ENCODE measurements at places on chromosomes 6 and 20. TPM values are rescaled to one million over a fixed set of nuclear protein-coding genes. Genes with fewer than 3 reads are reported as not detected.

The ZNF165 gene
- 1.3 TPM for total RNA-seq

The KIF25 gene
- not detected for total RNA-seq

The PANK2 gene
- total RNA-seq, result 76.6 TPM

The FOXA2 gene
- not detected for total RNA-seq

The GHRH gene
- not detected for total RNA-seq

The OGFR gene
- 80.8 TPM for total RNA-seq

GRCh38 chr20:19137641-19138040, 74.8 kb upstream of the SLC24A3 start:
- DNase-seq, result no peak
- H3K4me3 ChIP-seq, result no peak overlapping the region
- no peaks in the 10 kb centered on the region for H3K36me3 ChIP-seq
- H3K27ac ChIP-seq, result no peak overlapping the region
- H3K27me3 ChIP-seq, result peaks cover 2% of the 10 kb centered on the region
- no peaks in the 10 kb centered on the region for H3K4me1 ChIP-seq

DNA sequence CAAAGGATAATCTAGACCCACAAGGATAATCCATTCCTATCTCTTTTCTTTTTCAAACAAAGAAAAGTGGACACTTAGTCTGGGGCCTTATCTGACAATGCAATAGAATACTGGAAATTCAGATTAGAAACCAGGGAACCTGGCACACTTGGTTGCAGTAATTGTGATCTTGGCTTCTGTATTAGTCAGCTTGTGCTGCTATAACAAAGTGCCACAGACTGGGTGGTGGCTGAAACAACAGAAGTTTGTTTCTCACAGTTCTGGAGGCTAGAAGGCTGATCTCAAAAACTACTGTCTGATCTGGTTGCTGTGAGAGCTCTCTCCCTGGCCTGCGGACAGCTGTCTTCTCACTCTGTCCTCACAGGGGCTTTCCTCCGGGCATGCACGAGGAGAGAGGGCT, 49.4 kb downstream of the SNRNP48 start:
- H3K4me1 ChIP-seq, result no peaks in the 10 kb centered on the region
- H3K4me3 ChIP-seq, result no peak overlapping the region
- DNase-seq, result no peak
- H3K27me3 ChIP-seq, result no peaks in the 10 kb centered on the region

- no peak for DNase-seq
- no peak overlapping the region for H3K27ac ChIP-seq
- H3K36me3 ChIP-seq, result no peaks in the 10 kb centered on the region
- peaks cover 2% of the 10 kb centered on the region for H3K27me3 ChIP-seq
These were observed 267.6 kb upstream of the SUPT3H start for GRCh38 chr6:45645302-45645701.

DNA sequence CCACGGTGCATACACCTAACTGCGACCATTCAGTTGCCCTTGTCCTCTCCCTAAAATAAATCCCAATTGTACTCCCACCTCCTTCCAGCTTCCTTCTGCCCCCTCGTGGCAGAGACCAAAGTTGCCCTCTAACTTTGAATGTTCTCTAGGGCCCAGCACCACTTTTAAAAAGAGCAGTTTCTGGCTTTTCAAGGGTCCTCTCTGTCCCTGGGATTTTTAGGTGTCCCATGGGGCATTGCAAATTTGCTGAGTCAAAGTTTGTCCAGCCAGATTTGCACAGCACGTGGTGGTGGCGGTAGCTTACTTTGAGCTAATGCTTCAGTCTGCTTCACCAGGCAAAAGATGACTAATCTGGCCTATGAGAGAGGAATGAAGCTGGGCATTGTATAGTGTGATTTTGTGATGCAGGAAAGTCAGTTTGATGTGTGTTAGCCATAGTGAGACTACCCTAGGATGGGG, 100.2 kb downstream of the PERP start:
- no peaks in the 10 kb centered on the region for H3K4me1 ChIP-seq
- DNase-seq, result no peak
- H3K36me3 ChIP-seq, result no peaks in the 10 kb centered on the region
- H3K27me3 ChIP-seq, result peaks cover 2% of the 10 kb centered on the region

DNA sequence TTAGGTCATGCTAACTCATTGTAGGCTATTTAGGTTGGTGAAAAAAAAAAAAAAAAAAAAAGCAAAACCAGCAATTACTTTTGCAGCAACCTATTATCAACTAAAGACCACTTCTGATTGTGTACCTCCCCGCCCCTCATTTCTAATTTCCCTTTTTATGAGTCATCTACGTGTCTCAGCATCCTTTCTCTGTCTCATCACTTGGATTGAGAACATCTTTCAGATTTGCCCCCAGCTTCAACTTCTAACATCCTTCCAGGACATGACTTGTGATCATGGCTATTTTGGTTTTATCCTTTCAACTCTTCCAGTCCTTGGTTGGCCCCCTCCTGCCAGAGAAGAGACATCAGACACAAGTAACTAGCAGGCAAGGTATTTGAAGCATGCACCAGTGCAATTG, 156.7 kb upstream of the CCN2 start:
- H3K27ac ChIP-seq, result no peak overlapping the region
- DNase-seq, result no peak
- H3K4me3 ChIP-seq, result no peak overlapping the region
- H3K36me3 ChIP-seq, result no peaks in the 10 kb centered on the region

DNA sequence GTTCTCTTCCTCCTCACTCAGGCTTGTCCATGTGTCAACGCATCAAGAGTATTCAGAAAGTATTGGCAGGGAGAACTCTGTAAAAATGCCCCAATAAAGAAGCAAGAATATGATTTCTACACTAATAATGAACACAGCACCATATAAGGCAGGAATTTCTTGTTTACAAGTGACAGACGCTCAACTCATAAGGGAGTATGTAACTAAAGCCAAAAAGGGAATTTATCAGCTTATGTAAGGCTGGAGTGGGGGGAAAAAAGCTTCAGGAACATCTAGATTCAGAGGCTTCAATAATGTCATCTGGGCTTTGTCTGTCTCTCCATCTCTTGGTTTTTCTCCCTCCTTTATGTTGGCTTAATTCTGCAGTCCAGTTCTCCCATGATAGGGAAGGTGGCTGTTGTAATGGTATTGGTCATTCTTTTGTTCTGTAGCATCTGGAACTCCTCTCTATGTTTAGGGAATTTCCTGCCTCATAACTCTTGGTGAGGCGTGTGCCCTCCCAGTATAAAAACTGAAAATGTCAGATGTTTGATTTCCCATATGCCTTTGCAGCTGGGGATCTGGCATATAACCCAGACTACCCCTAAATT, 125.1 kb upstream of the COL21A1 start:
- no peak for DNase-seq
- peaks cover 3% of the 10 kb centered on the region for H3K27me3 ChIP-seq
- no peak overlapping the region for H3K27ac ChIP-seq
- peaks cover 2% of the 10 kb centered on the region for H3K4me1 ChIP-seq

GRCh38 chr6:6595952-6596351, 7.4 kb downstream of the LY86 start:
- H3K4me3 ChIP-seq, result peak overlapping the region; percentile 44
- H3K4me1 ChIP-seq, result peaks cover 59% of the 10 kb centered on the region
- no peaks in the 10 kb centered on the region for H3K27me3 ChIP-seq
- no peak for DNase-seq

- no peak overlapping the region for H3K27ac ChIP-seq
- peak; percentile 40 for DNase-seq
- H3K4me1 ChIP-seq, result peaks cover 11% of the 10 kb centered on the region
These were observed 42.2 kb upstream of the FOXP4 start for GRCh38 chr6:41503827-41504465.

GRCh38 chr20:62285151-62285550, 17.6 kb upstream of the ADRM1 start:
- H3K27ac ChIP-seq, result no peak overlapping the region
- DNase-seq, result no peak
- no peaks in the 10 kb centered on the region for H3K4me1 ChIP-seq
- H3K36me3 ChIP-seq, result no peaks in the 10 kb centered on the region
- H3K27me3 ChIP-seq, result no peaks in the 10 kb centered on the region
- H3K4me3 ChIP-seq, result no peak overlapping the region

DNA sequence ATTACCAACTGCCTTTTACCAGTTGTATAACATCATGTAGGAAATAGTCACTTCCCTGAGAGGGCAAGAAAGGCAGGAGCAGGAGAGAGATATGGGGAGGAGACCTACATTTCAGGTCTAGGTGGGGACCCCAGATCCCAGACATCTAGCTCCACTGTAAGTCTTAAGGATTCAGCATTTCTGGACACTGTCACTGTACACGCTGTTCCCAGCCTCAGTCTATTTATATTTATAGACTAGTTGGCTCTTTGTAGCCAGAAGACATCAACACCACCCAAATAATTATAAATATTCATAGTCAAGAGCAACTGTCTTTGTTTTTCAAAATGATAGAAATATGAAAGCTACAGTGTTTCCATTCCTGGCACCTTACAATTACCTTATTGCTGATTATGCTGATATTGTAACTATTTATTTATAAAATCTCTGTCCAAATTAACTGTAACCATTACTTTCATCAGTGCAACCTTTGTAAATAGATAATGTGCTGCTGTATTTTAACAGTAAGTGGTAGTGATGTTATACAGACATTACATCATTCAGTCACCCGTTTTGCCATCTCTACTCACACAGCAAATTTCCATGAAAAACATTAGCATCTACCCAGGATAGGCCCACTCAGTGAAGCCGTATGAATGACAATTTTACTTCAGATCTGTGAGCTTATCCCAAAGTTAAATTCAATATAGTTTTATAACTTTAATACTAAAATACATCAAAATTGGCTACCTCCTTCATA, 162.8 kb downstream of the PTPRK start:
- peaks cover 2% of the 10 kb centered on the region for H3K27me3 ChIP-seq
- H3K4me1 ChIP-seq, result peaks cover 1% of the 10 kb centered on the region
- H3K27ac ChIP-seq, result no peak overlapping the region
- no peak for DNase-seq
- H3K4me3 ChIP-seq, result no peak overlapping the region
- no peaks in the 10 kb centered on the region for H3K36me3 ChIP-seq

- no peak overlapping the region for H3K4me3 ChIP-seq
- H3K27ac ChIP-seq, result peak overlapping the region; percentile 65
- peaks cover 27% of the 10 kb centered on the region for H3K36me3 ChIP-seq
- peaks cover 25% of the 10 kb centered on the region for H3K4me1 ChIP-seq
These were observed 31.0 kb downstream of the CDK5RAP1 start for GRCh38 chr20:33370291-33370690.

GRCh38 chr6:28154357-28154756, 12.7 kb downstream of the ZKSCAN8 start:
- peaks cover 84% of the 10 kb centered on the region for H3K36me3 ChIP-seq
- no peak overlapping the region for H3K27ac ChIP-seq
- no peaks in the 10 kb centered on the region for H3K27me3 ChIP-seq
- H3K4me1 ChIP-seq, result no peaks in the 10 kb centered on the region
- no peak overlapping the region for H3K4me3 ChIP-seq
- DNase-seq, result no peak

- no peak overlapping the region for H3K27ac ChIP-seq
- no peak overlapping the region for H3K4me3 ChIP-seq
- H3K36me3 ChIP-seq, result no peaks in the 10 kb centered on the region
- no peak for DNase-seq
- H3K4me1 ChIP-seq, result peaks cover 2% of the 10 kb centered on the region
These were observed 135.7 kb downstream of the DHX35 start for GRCh38 chr20:39097889-39098288.

- H3K4me3 ChIP-seq, result no peak overlapping the region
- no peak overlapping the region for H3K27ac ChIP-seq
- no peaks in the 10 kb centered on the region for H3K36me3 ChIP-seq
- H3K27me3 ChIP-seq, result no peaks in the 10 kb centered on the region
These were observed 417.3 kb upstream of the MARCKS start for GRCh38 chr6:113439866-113440265.

- H3K4me3 ChIP-seq, result no peak overlapping the region
- no peak for DNase-seq
- H3K36me3 ChIP-seq, result no peaks in the 10 kb centered on the region
- no peak overlapping the region for H3K27ac ChIP-seq
- peaks cover 35% of the 10 kb centered on the region for H3K27me3 ChIP-seq
- H3K4me1 ChIP-seq, result peaks cover 2% of the 10 kb centered on the region
These were observed 18.1 kb downstream of the BPI start for GRCh38 chr20:38321959-38322598.

- no peak overlapping the region for H3K27ac ChIP-seq
- H3K4me3 ChIP-seq, result no peak overlapping the region
- H3K4me1 ChIP-seq, result no peaks in the 10 kb centered on the region
These were observed 23.9 kb downstream of the CLDN20 start for GRCh38 chr6:155287762-155288161.

- DNase-seq, result no peak
- no peaks in the 10 kb centered on the region for H3K27me3 ChIP-seq
- no peak overlapping the region for H3K27ac ChIP-seq
These were observed 268.8 kb downstream of the ARID1B start for GRCh38 chr6:157045831-157046454.

All from activated naive CD8-positive, alpha-beta T cell treated with anti-CD3 and anti-CD28 coated beads, Interleukin-2, amount 10 ng/mL, durations not matched to agents 7 days and 5 days (primary cell).